ENCODE measurements at places on chromosomes 1 and 21. TPM values are rescaled to one million over a fixed set of nuclear protein-coding genes. Genes with fewer than 3 reads are reported as not detected.

The SYPL2 gene
- polyA plus RNA-seq = 36.3 TPM

The CD244 gene
- polyA plus RNA-seq = 0.22 TPM

The PEF1 gene
- polyA plus RNA-seq = 36.1 TPM

The SPAG17 gene
- not detected for polyA plus RNA-seq

The UTS2 gene
- polyA plus RNA-seq = not detected

The TMEM51 gene
- polyA plus RNA-seq = 3.8 TPM

The B4GALT2 gene
- polyA plus RNA-seq = 65.7 TPM

Measured in heart left ventricle (tissue), 16 donors.